ENCODE measurements at places on chromosomes 13 and 19. TPM values are rescaled to one million over a fixed set of nuclear protein-coding genes. Genes with fewer than 3 reads are reported as not detected.
A peak's percentile ranks its signal among the peaks of the same experiment; 100 is the strongest.

Gene MEIS3
- not detected for total RNA-seq

DNA sequence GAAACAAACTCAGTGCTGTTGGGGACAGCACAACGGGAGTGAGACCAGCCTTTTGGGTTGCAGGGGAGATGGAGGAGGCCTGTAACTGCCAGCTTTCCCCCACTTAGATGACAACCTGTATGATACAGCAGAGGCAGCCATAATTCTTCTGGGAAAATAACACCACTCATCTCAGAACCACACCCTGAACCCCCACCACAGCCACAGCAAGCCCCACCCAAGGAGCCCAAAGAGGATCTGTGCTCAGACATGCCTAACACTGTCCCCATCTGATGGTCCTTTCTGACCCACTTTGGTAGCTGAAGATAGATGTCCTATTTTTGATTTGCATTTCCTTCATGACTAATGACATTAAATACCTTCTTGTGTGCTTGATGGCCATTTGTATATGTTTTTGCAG is 15.4 kb downstream of the LGALS13 start:
- DNase-seq: no peak

DNA sequence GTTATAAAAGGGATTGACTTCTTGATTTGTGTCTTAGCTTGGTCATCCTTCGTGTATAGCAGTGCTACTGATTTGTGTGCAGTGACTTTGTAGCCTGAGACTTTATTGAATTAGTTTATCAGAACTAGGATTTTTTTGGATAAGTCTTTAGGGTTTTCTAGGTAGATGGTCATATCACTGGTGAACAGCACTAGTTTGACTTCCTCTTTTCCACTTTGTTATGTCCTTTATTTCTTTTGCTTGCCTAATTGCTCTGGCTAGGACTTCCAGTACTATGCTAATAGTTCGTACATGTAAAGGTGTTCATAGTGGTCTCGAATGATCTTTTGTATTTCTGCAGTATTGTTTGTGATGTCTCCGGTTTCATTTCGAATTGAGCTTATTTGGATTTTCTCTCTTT is 145.4 kb downstream of the DNAJC3 start:
- no peak for DNase-seq

Gene HIPK4
- not detected for total RNA-seq

Gene CERS4
- 21.8 TPM for total RNA-seq

GRCh38 chr13:42525035-42525504 is 48.9 kb upstream of the TNFSF11 start:
- DNase-seq: no peak

Gene SUGP1
- total RNA-seq: 49.4 TPM

DNA sequence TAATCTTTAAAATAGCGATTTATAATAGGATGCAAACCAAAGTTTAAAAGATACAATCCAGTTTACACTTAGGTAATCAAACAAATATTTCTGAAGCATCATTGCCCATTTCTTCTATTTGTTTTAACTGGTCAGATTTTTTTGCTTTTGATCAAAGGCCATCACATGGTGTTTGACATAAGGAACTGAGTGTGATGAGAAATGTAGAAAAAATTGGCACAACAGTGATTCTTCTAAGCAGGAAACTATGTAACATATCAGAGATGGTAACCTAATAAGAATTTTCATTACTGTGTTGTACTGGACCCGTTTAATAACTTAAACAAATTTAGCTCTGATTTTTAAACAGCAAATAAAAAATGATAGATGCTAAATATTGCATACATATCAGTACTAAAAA is 644.7 kb upstream of the KLF12 start:
- no peak for DNase-seq

GRCh38 chr13:111531505-111531904 is 211.1 kb downstream of the TEX29 start:
- DNase-seq: no peak

GRCh38 chr13:51534041-51534817 is 50.0 kb upstream of the WDFY2 start:
- peak; percentile 43 for DNase-seq

Gene MBD3L1
- not detected for total RNA-seq

- DNase-seq: no peak
Measured at GRCh38 chr19:56725829-56726424, 54.4 kb upstream of the ZNF835 start.

DNA sequence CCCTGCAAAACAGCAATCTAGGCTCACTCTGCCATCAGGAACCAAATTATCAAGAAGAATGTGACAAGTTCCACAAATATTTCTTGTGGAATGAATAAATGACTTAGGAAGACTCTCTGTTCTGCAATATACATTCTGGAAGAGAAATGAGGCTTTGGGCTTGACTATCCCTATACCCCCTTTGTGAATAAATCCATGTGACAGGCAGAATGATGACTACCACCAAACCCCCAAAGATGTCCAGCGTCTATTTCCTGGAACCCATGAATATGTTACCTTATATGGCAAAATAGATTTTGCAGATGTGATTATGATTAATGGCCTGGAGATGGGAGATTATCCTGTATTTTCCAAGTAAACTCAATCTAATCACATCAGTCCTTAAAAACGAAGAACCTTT is 139.3 kb downstream of the ENOX1 start:
- DNase-seq: no peak

- DNase-seq: no peak
Measured at GRCh38 chr19:48928164-48929025, 5.1 kb upstream of the DHDH start.

DNA sequence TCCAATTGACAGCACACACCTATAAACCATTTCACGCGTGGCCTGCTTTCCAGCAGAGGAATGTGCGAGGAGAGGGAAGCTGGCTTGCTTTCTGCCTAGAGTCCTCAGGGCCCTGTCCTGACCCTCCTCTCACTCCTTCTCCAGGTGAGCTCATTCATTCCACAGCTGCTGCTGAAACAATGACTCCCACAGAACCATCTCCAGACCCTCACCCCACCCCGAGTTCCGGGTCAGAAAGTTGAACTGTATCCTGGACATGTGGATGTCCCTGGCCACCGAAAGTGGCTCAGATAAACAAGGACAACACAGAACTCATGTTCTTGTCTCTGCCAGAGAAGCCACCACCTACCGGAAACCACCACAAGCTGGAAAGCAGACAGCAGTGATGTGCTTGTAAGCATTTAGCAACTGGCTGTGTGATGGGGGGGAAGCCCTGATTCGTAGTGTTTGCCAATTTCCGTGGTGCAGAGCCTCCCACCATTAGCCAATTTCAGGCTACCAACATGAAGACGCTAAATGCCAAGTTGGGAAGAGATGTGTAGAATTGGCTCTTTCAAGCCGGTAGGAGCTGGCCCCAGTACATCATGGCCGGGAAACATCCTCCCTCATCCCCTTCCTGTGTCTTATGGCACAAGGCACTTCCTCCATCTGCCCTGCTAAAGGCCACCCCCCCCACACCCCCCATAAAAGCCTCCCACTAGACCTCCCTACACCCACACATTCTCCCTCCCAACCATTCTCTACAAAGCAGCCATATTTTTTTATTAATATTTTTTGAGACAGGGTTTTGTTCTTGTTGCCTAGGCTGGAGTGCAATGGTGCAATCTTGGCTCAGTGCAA is 5.0 kb downstream of the SYCE2 start:
- DNase-seq: peak; percentile 70

- DNase-seq: no peak
Measured at GRCh38 chr13:110156301-110157049, 150.5 kb downstream of the COL4A1 start.

GRCh38 chr19:35963514-35963913 is 27.3 kb downstream of the LRFN3 start:
- DNase-seq: peak; percentile 75

Gene MCF2L
- 8.7 TPM for total RNA-seq

DNA sequence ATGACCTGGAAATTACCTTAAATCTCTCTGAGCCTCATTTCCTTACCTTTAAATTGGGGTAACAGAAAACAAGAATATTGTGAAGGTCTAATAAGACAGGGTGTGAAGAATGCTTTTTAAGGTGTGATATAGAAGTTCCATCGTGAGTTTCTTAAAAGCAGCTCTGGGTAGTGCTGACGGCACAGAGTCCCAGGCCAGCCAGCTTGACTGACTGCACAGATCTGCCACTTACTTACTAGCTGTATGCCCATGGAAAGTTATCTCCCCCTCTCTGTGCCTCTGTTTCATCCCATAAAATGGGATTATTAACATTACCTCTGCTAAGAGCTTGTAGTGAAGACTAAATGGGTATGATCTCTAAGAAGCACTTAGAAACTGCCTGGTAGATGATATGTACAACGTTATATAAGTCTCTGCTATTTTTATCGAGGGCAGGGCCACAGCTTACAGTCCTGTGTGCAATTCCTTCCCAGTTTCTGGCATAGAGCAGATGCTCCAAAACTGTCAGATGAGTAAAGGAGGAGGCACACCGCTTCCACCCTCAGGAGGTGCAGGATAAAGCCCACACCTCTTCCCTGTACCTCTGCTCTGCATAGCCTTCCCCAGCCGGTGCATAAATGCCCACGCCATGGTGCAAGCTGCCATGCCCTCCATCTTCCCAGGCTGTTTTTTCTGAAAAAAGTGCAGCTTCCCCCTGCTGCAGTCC is 99.6 kb downstream of the MBNL2 start:
- no peak for DNase-seq

GRCh38 chr19:5096536-5096935 is 127.6 kb downstream of the KDM4B start:
- no peak for DNase-seq

Gene NLRP11
- 0.05 TPM for total RNA-seq

- DNase-seq: peak; percentile 63
Measured at GRCh38 chr19:35977446-35978222, 17.4 kb upstream of the SDHAF1 start.

Gene WTIP
- 1.0 TPM for total RNA-seq

Gene ATP8A2
- total RNA-seq: 0.39 TPM

DNA sequence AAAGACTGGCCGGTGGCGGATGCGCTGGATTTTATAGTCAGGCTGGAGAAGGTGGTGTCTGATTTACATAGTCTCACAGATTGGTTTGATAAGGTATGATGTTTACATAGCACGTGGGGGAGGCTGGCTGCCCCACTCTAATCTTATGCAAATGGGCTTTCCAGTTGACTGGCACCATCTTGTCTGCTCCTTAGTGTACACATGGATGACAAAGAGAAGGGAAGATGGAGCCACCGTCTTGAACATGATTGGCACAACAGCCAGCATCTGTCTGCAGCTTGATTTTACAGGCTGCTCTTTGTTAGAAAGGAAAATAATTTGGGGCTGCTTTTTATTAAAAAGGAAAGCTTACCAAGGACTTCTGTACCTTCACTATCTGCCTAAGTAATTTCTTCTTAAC is 265.2 kb upstream of the MAB21L1 start:
- DNase-seq: no peak

Gene CUL4A
- 87.4 TPM for total RNA-seq

Gene RDH8
- total RNA-seq: not detected

Gene ELSPBP1
- total RNA-seq: not detected

- DNase-seq: no peak
Measured at GRCh38 chr19:47018923-47019322, 714 bp upstream of the NPAS1 start.

- DNase-seq: no peak
Measured at GRCh38 chr13:30151388-30151787, 156.0 kb downstream of the KATNAL1 start.

GRCh38 chr13:37503287-37503686 is 95.3 kb downstream of the POSTN start:
- no peak for DNase-seq

- peak; percentile 68 for DNase-seq
Measured at GRCh38 chr19:10861103-10861651, 10.2 kb upstream of the CARM1 start.

GRCh38 chr19:11612816-11613511 is 15.7 kb downstream of the ZNF627 start:
- DNase-seq: peak; percentile 19

Gene SNRNP70
- total RNA-seq: 225 TPM

DNA sequence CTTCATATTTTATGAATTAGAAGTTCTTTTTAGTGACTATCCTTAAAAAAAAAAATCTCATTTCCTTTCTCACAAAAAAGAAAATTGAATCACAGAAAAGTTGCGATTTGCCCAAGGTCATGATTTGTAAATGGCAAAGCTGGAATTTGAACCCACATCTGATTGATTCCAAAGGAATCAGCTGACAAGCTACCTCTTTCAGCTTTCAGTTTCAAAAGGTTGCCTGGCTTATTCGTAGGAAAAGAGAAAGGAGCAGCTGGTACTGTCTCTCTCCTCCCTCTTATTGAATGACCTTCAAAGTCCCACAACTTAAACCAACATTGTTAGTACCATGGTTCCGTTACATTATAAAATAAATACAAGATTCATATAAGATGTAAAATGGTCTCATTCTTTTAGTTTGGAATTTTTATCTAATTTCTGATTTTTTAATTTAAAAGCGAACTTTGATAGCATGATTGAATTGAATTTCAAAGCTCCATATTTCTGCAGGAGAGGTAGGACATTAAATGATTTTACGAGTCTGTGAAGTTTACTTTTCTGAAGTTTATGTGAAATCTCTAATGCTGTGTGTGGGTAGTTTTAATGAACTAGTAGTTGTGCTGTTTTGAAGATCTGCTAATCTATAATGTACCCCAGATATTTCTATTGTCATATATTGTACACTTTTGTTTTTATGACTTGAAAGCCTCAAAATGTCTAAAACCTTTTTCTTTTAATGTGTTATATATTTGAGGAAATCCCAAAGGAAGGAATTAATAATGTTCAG is 18.5 kb upstream of the KCTD4 start:
- no peak for DNase-seq

Gene PRTN3
- not detected for total RNA-seq

Gene ARGLU1
- 94.2 TPM for total RNA-seq

GRCh38 chr19:29700498-29700897 is 14.6 kb downstream of the C19orf12 start:
- no peak for DNase-seq

- no peak for DNase-seq
Measured at GRCh38 chr19:17255150-17255621, 9.4 kb downstream of the USHBP1 start.

Gene OR4F17
- total RNA-seq: not detected

Gene CCDC61
- total RNA-seq: 22.4 TPM

- no peak for DNase-seq
Measured at GRCh38 chr13:41621716-41622431, 164.5 kb downstream of the RGCC start.

DNA sequence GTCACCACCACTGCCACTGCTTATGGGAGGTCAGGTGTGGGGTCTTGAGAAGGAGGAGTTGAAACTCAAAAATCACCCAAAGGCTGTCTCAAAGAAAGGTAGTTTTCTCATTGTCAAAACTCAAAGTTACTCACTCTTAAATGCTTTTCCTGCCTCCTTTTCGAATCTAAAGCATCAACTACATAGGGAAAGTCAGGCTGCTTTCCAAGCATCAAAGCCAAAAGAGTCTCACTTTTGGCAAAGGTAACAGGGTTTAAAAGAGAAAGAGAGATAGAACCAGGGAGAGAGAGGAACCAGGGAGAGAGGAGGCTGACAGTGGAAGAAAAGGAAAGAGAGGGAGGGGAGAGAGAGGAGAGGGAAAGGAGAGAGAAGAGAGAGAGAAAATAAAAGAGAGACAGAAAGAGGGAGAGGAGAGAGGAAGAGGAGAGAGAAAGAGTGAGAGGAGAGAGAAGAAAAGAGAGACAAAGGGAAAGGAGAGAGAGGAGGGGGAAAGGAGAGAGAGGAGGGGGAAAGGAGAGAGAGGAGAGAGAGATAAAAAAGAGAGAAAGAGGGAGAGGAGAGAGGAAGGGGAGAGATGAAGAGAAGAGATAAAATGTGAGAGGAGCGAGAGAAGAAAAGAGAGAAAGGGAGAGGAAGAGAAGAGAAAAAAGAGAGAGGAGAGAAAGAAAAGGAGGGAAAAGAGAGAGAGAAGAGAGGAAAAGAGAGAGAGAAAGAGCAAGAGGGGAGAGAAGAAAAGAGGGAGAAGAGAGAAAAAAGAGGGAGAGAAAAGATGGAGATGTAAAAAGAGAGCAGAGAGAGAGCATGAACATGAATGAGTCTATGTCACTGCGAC is 262.0 kb upstream of the TSHZ3 start:
- no peak for DNase-seq

Gene OLFM2
- total RNA-seq: 1.8 TPM
